ENCODE measurements at places on chromosomes 4 and X.

DNA sequence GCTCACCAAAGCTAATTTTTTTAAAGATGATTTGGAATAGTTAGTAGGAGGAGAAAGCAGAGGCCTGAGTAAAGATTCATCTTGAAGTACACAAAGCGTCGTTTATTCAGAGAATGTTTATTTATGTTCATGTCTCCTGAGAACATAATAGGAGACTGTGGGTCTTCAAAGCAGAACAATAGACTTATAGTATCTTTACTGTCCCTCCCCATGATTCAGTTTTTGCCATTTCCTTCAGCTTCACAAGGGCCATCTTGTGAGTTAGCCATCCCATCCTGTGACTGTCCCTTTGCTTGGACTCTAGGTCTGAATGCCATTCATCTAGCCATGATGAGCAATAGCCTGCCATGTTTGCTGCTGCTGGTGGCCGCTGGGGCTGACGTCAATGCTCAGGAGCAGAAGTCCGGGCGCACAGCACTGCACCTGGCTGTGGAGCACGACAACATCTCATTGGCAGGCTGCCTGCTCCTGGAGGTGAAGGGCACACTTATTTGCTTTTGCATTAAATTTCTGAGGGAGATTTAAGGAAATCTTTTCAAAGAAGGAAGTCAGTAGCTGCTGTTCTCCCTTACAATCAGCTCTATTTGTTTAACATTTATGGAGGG is 105.8 kb downstream of the NFKB1 start:
- DNase-seq: no peak

- no peak for DNase-seq
These were observed 83.9 kb downstream of the ATXN3L start for GRCh38 chrX:13235930-13236329.

DNA sequence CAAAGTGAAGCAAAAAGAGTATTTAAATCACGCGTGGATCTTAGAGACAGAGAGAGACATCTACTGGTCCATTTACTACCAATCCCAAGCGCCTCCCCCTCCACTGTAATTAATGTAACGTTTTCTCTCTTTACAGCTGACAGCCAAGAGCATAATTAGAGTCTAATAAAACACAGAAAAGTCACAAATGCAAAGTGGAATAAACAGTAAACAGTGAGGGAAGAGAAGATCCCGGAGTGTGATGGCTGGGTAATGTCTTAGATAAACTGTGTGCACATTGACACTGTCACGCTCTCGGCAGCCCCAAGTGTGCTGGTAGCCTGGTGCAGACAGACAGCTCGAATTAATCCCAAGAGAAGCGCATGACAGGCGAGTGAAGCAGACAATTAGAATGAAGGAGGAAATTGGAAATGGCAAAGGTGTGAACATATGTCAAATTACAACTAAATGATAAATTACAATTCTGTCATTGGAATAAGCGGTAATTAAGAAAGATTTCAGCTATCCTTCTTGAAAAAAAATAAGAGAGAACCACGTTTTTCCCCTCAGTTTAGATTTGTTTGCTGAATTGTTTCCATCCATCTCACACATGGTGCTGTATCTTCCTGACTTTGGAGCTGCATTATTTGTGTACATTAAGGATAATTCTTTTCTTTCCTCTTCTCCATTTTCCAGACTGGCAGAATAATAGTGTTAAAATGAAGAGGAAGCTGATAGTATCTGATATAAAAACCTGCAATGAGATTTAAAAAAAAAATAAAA is 100.1 kb downstream of the CXXC4 start:
- no peak for DNase-seq

DNA sequence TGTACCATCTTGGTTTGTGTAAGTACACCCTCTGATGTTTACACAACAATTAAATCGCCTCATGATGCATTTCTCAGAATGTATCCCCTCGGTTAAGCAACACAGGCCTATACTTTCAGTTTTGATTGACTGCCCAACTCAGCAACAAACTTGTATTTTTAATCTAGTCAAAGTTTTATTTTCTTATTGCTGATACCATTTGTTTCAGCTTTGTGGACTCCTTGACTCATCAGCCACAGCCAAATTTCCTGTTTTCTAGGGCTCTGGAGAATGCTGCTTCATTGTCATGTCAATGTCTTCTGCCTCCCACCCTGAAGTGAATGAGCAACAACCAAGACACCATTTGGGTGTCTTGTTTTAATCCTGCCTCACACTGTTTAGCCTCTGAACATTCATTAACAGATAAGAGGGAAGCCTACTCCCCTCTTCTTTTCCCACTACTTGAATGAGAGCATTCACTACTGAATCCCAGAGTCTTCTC is 14.0 kb downstream of the BBS12 start:
- no peak for DNase-seq

DNA sequence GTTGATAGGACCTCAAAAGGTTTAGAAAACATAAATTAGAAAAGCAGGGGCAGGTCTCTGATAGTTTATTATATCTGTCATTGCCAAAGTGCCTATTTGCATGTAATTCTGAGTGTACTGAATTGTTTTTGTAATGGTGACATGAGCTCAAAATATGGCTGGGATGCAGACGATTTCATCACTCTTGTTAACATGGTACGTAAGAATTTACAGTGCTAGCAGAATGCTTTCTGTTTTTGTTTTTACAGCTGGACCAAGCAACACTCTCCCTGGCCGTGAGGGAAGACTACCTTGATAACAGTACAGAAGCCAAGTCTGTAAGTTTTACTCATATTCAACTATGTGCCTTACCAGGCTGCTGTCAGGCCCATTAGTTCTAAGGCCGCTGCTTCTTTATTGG is 58.1 kb downstream of the PHEX start:
- DNase-seq: no peak

GRCh38 chrX:262381-262909 is 18.7 kb upstream of the PLCXD1 start:
- no peak for DNase-seq

DNA sequence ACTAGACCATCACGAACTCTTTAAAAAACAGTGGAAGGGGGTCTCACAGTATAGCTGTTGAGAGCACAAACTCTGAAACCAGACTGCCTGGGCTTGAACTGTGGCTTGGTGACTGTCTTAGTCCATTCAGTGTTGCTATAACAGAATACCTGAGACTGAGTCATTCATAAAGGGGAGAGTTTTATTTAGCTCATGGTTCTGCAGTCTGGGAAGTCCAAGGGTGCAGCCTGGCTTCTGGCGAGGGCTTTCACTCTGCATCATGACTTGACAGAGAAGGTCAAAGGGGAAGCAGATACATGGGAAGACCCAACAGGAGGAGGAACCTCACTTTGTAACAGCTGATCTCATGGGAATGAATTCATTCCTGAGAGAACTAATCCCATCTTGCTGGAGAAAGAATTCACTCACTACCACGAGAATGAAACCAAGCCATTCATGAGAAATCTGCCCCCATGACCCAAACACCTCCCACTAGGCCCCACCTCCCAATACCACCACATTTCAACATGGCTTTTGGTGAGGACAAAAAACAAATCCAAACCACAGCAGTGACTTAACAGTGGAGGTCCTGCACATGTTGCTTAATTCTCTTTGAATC is 116.7 kb upstream of the STOX2 start:
- DNase-seq: no peak

GRCh38 chr4:91113130-91113706 is 986.0 kb downstream of the CCSER1 start:
- no peak for DNase-seq

DNA sequence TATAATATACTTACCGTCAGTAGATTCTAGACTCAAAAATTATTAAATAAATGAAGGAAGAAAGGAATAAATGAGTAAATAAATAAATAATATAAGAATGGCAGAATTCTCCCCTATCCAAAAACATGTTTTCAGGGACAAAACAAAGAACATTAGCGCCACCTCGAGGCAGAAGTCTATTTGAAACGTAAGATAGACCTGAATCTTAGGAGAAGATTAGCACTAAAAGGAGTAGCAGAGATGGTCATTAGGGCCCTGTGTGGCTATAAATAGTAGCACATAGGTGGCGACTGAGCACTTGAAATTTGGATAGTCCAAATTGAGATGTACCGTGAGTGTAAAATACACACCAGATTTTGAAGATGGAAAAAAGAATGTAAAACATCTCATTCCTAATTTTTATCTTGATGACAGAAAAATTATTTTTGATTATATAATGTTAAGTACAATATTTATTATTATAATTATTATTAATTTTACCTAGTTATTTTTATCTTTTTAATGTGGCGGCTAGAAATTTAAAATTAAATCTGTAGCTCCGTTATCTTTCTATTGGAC is 24.3 kb upstream of the SRD5A3 start:
- peak; percentile 43 for DNase-seq

GRCh38 chr4:119942806-119943205 is 123.8 kb downstream of the MAD2L1 start:
- no peak for DNase-seq

GRCh38 chrX:116618546-116618945 is 155.8 kb upstream of the CT83 start:
- DNase-seq: no peak

- no peak for DNase-seq
These were observed 110.6 kb downstream of the TEX13A start for GRCh38 chrX:105109936-105110335.

DNA sequence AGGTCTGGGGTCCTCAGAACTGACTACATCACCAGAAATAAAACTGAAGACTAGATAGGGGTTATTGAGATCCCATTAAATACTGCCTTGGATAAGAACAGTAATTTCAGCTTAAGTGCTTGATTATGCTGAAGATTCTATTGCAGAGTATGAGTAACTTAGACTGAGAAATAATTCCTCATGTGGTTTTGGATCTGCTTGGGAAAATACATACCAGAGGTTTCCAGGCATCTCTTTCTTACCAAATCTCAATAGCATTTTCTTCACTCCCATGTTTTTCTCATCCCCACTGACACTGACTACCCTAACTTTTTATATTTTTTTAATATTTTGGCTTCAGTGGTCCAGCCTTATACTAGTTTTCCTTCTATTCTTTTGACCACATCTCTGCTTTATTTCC is 92.0 kb upstream of the TEX13D start:
- DNase-seq: no peak

DNA sequence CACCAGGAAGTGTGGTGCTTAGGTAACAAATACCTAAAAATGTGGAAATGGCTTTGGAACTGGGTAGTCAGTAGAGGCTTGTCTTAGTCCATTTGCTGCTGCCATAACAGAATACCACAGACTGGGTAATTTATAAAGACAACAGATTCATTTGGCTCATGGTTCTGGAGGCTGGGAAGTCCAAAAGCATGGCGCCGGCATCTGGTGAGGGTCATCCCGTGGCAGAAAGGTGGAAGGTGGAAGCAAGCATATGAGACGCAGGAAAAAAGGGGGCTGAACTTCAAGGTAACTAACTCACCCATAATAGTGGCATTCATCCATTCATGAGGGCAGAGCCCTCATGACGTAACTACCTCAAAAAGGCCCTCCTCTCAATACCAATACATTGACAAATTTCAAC is 6.6 kb downstream of the FAM3A start:
- DNase-seq: no peak

DNA sequence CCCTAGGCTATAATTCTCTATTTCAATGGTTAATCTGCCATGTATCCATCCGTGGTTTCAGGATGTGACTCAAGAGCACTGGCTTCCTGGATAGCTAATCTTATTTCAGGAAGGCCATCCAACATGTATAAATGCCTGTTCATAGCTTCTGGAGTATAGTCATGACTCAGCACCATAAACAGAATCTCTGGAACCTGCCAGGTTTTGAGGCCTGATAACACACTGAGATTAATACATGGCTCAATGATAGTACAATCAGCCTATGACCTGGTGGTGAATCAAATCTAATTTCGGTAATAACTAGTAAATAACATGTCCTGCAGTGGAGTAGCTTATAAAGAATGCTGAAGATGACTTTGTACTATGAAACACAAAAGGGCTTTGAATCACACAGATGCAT is 5.7 kb upstream of the IL13RA2 start:
- DNase-seq: no peak

GRCh38 chr4:54050214-54050904 is 14.0 kb downstream of the CHIC2 start:
- no peak for DNase-seq

DNA sequence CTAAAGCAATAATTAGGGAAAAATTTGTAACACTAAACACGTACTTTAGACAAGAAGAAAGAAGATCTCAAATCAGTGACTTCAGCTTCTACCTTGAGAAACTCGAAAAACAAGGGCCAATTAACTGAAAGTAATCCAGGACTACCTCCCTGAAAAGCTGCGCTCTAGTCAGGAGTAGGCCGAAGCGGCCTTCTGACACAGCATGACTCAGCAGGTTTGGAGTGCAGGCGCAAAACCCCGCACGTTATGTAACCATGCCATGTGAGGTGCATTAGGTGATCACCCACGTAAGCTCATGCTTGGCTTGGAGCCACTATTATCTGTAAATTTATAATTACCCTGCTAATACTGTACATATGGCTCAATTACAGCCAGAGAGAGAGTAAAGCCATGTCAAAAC is 52.8 kb upstream of the CCDC149 start:
- DNase-seq: peak; percentile 8

- peak; percentile 71 for DNase-seq
These were observed 78.0 kb upstream of the DRD5 start for GRCh38 chr4:9703391-9703790.

GRCh38 chr4:76950956-76951671 is 1.6 kb downstream of the SEPTIN11 start:
- DNase-seq: no peak

DNA sequence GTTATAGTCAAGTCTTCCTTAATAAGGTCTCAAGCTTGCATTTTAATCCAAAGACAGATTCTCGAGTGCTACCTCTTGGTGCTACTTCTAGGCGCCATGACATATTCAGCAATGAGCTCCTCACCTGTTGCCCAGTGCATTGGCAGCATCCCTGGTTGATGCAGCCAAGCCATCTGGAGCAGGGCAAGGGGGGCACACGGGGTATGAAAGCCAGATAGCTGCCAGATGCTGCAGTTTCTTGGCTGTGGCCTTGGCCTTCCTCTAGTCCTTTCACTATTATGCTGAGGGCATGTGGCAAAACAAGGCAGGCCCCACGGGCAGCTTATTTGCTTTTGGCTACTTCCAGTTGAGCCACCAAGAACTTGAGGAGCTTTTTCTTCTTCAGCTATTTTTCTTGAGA is 168.6 kb upstream of the PGRMC2 start:
- DNase-seq: no peak

GRCh38 chr4:26083987-26084386 is 170.0 kb downstream of the SMIM20 start:
- DNase-seq: no peak

- DNase-seq: no peak
These were observed 101.2 kb upstream of the NUDT6 start for GRCh38 chr4:123023647-123024046.

DNA sequence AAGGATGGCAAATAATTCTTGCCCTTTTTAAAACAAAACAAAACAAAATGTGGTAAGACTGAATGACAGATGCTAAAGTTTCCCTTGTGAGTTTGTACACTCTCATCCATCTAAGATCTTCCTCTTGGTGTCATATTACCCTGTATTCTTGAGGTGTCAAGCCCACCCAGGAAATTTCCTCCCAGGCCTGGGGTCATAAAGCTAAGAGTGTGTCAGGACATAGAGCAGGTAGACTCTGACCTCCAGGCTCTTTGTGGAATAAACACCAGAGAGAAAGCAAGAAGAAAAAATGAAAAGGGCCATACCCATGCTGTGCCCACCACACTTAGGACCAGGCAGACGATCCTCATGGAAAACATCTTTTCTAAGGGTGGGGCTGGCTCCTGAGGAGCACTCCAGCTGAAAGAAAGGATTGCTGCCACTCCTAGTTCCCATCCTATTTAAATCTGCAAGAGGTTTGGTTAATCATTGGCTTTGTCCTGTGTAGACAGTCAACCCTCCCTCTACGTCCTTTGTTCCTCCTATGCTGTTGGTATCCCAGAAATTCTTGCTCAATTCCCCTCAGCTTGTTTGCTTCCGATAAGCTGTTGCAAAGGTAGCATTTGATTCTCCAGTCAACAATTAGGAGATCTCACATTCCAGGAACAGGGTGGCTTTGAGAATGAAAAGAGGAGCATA is at the start of gene FGA:
Gene FGA, minus strand, starts transcription at position 414 of the 678 bp plus-strand sequence. Its CDS starts 55 bp downstream, at position 359.
- no peak for DNase-seq
